Ovary (tissue), 10 donors: ENCODE measurements at places on chromosomes 3 and 15. TPM values are rescaled to one million over a fixed set of nuclear protein-coding genes. Genes with fewer than 3 reads are reported as not detected.

The DUOX1 gene
- 2.2 TPM for total RNA-seq

The CLDN16 gene
- total RNA-seq, result 5.2 TPM

The SCN11A gene
- under 0.01 TPM for total RNA-seq

The COL6A5 gene
- not detected for total RNA-seq

The SLC7A14 gene
- 0.05 TPM for total RNA-seq

The ACKR2 gene
- 4.4 TPM for total RNA-seq

The NEK11 gene
- total RNA-seq, result 8.1 TPM

The CRYGS gene
- 2.3 TPM for total RNA-seq

The APEH gene
- 60.6 TPM for total RNA-seq

The TM4SF18 gene
- 2.4 TPM for total RNA-seq

The BCL2A1 gene
- 2.1 TPM for total RNA-seq

The PLCH1 gene
- 1.1 TPM for total RNA-seq

The EFCAB12 gene
- total RNA-seq, result 1.6 TPM

The CHP1 gene
- total RNA-seq, result 46.1 TPM

The SGO1 gene
- 0.36 TPM for total RNA-seq

The PEX11A gene
- total RNA-seq, result 17.4 TPM

- DNase-seq, result no peak
These were observed 90.4 kb downstream of the FOXP1 start for GRCh38 chr3:71492974-71493771.

DNA sequence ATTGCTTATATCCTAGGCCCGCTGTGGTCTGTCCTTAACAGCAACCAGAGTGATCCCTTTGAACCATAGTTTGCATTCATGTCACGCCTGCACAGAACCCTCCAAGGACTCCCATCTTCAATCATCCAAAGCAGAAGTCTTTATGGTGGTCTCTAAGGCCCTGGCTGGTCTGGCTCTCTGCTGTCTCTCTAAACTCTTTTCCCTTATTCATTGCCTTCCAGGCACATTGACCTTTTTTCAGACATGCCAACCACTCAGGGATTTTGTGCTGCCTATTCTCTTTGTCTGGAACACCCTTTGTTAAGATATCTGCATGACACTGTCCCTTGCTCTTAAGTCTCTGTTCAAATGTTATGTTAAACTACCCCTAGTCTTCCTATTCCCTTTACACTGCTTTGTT is 21.9 kb upstream of the ZBTB47 start:
- DNase-seq, result no peak

- no peak for DNase-seq
These were observed 65.3 kb downstream of the SLC30A4 start for GRCh38 chr15:45457220-45457619.

DNA sequence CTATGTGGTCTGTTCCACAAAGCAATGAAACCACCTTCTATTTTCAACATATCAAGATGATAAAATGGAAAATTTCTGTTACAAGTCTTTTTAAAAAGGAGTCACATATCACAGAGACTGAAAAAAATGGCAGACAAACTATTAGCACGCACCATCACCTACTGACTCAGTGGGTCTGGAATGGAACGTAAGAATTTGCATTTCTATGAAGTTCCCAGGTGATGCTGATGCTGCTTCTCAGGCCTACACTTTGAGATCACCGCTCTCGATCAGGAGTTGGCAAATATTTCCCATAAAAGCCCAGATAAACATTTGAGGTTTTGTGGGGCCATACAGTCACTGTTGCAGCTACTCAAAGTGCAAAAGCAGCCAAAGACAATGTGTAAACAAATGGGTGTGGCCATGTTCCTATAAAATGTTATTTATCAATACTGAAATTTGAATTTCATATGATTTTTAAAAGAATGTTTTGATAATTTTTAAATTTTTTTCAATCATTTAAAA is 142.9 kb downstream of the ADAM10 start:
- no peak for DNase-seq

GRCh38 chr3:13214847-13215472 is 141.7 kb upstream of the IQSEC1 start:
- no peak for DNase-seq

DNA sequence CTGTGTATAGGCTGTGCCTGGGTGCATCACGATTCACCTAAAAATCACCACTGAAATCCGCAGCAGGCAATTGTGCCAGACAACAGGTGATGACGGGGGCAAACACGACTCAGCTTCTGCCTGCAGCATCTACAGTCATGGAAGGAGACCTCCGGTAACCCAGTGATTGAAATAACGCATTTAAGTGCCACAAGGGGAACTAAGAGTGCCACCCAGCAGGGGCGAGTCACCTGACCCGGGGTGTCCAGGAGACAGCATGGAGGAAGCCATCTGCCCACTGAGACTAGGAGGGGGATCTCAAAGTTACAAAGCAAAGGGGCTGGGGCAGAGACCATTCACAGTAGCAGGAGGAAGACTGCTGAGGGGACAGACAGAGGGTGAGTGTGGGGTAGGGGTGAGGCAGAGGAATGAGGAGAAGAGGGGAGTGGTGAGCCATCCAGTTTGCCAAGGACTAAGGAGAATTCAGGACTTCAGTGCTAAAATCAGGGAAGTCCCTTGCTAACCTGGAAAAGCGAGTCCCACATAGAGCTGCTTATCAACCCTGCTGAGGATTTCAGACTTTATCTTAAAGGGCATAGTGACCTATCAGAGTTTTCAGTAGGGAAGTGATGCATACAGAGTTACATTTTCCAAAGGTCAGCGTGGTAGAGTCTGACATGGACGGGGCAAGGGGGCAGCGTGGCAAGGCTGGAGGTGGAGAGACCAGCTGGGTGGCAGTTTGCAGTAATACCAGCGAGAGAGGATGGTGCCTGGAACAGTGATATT is 256.7 kb upstream of the HES1 start:
- no peak for DNase-seq

DNA sequence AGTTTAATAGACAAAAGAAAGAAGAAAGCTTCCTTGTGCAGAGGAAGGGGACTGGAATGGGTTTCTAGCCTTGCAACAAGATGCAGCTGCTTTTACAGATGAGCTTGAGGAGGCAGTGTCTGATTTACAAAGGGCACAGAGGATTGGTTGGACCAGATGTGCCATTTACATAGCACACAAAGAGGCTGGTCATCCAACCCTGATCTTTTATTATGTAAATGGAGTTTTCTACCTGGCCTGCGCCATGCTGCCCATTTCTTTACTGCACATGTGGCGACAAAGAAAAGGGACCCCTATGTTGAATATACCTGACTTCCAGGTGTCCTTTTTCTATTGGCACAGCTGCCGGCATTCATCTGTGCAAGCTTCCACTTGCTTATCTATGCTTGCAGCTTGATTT is 409.4 kb upstream of the FRG2C start:
- no peak for DNase-seq

GRCh38 chr3:157500232-157500631 is 3.0 kb downstream of the VEPH1 start:
- DNase-seq, result no peak

DNA sequence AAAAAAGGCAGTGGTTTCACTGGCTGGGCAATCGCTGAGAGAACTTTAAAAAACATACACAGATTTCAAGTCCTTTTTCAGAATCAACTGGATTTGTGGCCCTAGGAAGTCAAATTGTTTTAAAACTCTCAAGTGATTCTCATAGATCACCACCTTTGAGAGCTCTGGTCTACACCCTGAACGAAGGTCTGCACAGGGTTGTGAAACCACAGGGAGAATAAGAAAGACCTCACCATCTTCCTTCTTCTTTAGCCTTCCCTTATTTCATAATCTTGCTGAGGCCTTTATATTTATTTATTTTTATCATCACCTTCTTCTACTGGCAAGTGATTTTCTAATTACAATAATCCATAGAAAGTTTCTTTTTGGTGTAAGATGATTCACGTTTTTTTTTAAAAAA is 58.1 kb downstream of the FOXP1 start:
- DNase-seq, result no peak

- DNase-seq, result no peak
These were observed 528.2 kb upstream of the CBLB start for GRCh38 chr3:106397006-106397405.

DNA sequence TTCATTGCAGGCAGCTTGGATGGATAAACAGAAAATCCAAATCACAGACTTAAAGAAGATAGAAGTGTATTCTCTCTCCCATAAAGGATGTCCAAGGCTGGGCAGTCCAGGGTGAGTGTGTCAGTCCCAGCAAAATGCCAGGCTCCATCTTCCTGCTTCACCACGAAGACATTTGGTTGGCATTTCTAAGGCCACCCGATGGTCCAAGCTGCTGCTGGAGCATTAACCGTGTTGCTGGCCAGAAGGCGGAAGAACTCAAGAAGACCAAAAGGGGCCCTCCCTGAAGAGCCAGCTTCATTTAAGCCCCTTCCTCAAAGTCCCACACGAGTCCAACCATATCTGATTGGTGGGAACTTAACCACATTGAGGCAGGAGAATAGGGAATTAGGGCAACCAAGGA is 3.0 kb upstream of the CYP11A1 start:
- DNase-seq, result no peak

DNA sequence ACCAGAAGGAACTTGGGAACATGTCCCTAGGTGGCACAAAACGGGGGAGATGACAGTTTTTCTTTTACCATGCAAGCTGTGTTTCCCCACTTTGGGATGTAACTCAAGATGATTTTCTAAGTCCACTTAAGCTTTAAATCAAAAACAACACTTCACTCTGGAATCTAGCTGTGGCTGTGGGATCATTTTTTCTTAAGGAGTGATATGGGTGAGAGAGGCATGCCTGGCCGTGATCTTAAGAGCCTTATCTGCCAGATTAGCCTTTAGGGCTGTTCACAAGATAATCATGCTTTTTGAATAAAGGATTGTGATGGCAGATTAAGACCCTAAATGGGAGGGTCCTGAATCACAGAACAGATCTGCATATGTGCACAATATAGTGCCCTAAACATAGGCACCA is 384.8 kb upstream of the SEMA6D start:
- no peak for DNase-seq

DNA sequence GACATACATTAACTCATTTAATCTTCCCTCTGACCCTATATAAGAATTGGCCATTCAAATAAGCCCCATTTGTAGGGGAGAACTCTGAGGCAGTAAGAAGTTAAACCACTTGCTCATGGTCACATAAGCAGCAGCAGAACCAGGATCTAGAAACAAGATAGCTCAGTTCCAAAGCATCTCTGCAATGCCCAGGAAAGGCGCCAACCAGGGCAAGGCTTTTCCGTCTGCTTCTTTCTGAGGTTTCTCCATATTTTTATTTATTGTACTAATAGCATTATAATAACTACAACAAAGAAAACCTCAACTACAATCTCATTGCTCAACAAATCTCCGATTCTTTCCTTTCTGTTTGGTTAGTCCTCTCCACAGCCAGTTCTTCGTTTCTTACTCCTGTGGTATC is 4.3 kb upstream of the UBE2E2 start:
- DNase-seq, result no peak

DNA sequence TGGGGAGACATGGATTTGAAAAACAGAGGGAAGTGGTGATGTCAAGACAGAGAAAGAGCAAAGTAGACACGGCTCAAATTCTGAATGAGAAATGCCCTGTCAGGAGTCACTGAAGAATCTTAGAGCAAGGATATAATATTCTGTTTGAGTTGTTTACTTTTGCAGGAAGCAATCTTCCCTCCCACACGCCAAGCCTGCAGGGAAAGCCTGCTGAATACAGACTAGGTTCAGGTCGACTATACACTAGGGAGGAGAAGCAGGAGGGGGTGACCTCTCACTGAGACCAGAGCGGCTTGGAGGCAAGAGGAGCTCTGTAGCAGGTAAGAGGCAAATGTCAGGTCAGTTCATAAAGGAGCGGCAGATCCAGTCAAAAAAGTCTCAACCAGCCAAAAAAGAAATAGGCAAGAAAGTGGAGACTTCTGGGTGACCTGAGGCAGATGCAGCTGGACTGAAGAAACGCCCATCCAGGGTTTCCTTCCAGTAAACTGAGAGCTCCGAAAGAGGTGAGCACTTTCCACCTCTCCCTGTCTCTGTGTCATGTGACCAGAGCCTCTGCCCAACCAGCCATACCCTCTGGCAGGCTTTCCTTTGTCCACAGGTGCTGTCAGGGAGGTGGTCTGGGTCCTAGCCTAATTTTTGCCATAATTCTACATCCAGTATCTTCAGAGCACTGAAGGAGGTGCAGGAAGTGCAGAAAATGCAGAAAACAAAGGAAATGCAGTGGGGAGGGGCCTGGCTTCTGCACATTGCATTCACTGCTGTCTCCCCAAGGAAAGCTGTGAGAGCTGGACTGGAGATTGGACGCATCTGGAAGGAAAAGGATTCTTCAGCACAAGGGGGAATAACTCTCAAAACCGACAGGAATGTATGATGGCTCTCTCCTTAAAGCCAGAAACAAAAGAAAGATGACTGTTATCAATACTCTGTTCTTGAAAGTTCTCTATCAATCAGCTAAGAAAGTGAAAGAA is 37.8 kb upstream of the CTXND1 start:
- DNase-seq, result no peak

DNA sequence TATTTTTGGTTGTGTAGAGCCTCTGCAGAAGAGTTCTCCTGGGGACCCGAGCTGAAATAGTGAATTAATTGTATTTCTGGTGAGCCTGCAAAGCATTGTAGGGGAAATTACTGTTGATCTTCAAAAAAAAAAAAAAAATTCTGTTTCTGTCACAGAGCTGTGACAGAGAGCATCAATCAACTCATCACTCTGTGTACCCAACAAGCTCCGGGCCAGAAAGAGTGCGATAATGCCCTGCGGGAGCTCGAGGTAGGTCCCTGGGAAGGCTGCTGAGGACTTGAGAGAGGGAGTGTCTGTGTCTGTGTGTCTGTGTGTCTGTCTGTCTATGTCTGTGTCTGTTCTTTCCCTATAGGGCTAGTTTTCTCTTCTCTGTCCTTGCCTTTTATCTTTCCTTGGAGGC is 294.4 kb upstream of the TPM1 start:
- no peak for DNase-seq

GRCh38 chr3:25849641-25850385 is 59.9 kb downstream of the OXSM start:
- DNase-seq, result no peak

- no peak for DNase-seq
These were observed 9.2 kb downstream of the RAP2B start for GRCh38 chr3:153171256-153171655.

DNA sequence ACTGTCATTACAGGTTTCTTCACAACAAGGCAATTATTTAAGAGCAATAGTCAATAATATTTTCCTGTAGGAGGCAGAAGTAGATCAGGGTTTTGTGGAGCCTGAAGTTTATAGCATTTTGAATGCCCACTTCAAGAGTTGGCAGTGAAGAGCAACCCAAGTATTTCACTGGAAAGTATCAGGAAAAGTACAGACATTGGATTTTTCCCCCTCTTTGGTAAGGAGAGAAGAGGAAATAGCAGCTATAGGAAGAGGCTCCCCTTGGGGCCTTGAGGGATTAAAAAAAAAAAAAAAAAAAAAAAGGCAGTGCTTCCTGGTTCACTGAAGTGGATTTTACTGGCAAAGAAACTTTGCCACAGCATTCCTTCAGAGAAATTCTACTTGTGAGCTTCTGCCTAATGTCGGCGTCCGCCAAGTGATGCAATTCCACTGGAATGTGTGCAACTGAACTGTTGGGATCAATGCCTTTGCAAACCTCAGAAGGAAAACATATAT is 5.7 kb upstream of the CNTN6 start:
- DNase-seq, result no peak

DNA sequence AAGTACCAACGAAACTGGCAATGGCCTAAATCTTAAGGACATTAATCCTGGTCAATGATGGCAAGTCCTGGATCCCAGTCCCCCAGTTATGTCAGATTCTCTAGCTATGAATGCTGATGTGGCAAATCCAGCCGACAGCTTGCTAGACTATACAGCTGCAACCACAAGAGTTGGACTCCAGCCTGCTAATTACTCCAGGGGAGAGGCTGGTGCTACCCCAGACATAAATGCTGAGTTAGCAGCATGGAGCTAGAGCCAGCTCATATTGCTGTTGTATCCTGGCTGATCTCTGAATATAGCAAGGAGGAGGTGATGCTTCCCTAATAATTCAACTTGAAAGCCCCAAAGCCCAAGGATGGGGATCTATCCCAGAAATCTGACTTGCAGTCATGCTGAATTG is 207.1 kb downstream of the LRRN1 start:
- DNase-seq, result no peak
